Urinary bladder (tissue), 4 donors: ENCODE measurements at places on chromosomes 13 and 19.

DNA sequence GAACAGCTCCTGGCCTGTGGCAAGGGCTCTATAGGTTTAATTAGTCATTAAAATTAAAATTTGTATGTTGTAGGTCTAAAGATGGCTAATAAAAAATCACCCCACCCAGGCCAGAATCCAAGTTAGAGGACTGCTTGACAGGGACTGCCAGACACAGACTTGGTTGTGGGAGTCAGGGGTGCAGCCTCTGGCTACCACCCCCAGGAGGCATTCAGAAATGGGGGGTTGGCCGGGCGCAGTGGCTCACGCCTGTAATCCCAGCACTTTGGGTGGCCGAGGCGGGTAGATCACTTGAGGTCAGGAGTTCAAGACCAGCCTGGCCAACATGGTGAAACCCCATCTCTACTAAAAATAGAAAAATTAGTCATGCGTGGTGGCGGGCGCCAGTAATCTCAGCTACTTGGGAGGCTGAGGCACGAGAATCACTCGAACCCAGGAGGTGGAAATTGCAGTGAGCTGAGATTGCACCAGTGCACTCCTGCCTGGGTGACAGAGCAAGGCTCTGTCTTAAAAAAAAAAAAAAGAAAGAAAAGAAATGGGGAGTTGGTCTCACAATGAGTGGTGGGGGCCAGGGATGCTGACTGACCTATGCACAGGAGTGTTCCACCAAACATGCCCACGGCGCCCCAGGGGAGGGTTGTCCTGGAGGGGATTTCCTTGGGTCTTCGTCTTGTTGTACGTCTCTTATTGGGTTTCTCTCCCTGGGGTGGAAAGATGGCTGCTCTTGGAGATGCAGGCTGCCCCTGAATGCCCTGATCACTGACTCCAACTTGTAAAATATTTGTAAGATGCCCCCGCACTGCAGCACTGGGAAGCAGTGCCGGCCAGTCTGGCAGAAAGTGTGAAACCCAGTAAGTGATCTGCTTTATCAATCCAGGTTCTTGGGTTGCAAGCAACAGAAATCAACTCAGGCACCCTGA, 68.8 kb downstream of the SIPA1L3 start:
- no peak for DNase-seq

DNA sequence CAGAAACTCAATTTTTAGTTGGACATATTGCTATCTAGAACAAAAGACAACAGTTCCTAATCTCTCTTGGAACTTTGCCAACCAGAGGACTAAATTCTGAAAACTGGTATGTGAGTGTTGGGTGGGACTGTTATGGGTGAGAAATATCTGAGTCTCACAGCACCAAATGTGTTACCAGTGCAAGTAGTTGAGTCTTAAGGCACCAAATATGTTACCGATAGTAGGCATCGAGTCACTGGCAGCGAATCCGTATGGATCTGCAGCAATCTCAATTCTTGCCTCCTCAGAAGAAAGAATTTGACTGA, 575.2 kb downstream of the DACH1 start:
- DNase-seq: no peak

DNA sequence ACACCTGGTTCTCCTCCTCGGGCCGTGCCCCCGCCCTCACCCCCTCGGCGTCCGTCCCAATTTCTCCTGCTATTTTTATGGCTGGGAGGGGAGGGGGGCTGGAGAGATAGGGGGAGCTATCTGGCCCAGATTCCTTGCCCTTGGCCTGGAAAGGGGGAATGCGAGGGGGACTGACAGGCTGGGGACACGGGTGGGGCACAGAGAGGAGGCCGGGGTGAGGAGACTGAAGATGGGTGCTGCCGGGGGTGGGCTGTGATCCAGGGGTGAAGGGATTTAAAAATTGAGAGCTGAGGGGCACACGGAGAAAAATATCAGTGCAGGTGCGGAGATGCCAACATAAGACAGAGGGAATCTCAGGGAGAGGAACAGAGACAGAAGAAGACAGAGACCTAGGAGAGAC, 2.3 kb downstream of the PRKCG start:
- no peak for DNase-seq

- no peak for DNase-seq
Observed at GRCh38 chr13:98223741-98224140, 46.7 kb upstream of the RNF113B start.

- DNase-seq: no peak
Observed at GRCh38 chr13:100476963-100477362, 111.6 kb downstream of the GGACT start.

DNA sequence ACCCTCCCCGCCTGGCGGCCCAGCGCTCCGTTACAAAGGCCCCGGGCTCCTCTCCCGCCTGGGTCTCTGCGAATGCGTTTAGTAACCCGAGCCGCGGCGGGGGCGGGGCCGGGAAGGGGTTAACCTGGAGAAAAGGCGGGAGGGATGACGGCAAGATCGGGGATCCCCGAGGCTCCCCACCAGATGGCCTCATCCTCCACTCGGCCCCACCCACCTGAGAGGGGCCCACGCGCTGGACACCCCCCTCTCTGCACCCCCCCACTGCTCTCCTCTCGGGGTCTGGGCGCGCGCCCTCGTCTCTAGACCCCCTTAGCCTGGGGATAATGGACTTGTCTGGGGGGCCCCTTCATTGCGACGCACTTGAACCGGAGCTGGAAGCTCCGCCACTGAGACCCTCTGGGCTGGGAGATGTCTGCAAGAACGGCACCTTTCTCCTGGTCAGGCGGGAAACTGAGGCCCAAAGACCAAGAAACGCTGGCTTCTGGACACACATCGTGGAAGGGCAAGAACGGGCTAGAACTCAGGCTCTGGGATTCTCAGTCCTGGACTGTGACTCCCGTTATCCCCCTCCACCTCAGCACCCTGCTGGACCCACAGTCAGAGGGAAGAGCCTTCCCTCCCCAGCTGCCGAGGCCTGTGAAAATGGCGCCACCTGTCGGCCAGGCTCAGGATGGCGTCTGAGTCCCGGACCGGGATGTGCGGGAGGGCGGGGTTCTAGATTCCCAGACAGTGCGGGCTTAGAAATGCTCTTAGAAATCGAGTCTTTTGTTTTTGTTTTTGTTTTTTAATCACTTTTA, 2.9 kb upstream of the LTBP4 start:
- no peak for DNase-seq

GRCh38 chr13:112769615-112770014, 79.8 kb downstream of the ATP11A start:
- DNase-seq: no peak

- DNase-seq: no peak
Observed at GRCh38 chr13:112127564-112128330, 60.8 kb downstream of the SOX1 start.

- no peak for DNase-seq
Observed at GRCh38 chr13:36456577-36456976, 24.3 kb downstream of the CCNA1 start.

GRCh38 chr13:91361755-91362271, 14.3 kb downstream of the MIR17HG start:
- no peak for DNase-seq
